ENCODE measurements at places on chromosomes 1 and 21.

DNA sequence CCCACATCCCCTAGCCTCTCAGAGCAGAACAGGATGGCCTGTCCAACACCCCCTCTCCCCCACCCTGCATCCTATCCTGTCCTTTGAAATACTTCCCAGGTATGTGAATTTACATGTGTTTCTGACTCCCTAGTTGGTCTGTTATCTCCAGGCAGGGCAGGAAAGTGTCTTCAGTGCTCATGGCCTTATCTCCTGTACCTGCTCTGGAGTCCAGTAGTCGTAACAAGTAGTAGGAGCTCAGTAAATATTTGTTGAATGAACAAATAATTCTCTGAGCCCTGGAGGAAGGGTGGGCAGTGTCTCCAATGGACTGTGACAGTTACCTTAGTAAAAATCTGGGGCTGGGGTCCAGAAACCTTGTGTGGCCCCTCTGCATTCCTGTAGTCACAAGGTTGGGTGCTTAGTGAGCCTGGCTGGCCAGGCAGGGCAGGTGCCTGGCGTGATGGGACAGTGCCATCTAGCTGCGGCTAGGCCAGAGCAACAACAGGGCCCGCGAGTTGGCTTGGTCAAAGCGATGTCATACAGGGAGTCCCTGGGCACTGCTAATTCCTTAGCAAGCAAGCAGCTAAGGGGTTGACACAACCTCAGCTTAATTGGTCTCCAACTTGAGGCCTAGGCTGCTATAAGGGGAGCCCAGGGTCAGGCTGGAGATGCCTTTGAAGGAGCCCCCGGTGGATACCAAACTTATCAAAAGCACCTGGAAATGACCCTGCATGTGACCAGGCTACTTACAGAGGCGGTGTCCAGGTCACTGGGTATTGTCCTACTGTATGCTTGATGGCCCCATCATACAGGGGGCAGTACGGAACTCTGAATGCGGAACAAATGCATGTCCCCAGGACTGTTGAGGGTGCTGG, 89.0 kb upstream of the PPM1J start:
- peak; percentile 91 for DNase-seq

DNA sequence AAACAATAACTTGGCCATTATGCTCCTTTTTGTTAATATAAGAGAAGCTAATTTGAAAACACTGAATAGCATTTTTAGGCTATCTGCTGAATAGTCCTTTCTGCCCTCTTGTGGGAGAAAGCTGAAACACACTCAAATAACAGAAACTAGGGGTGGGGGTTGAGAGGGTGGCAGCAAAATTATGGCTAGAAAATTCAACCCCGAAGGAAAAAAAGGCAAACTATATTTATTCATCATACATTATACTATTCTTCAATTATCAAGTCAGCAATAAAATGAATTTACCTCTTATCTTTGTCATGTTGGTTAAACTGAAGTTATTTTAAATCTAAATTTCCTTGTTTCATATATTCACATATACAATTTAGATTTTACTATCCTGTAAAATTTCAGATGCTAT, 255.9 kb downstream of the FAF1 start:
- peak; percentile 66 for DNase-seq

DNA sequence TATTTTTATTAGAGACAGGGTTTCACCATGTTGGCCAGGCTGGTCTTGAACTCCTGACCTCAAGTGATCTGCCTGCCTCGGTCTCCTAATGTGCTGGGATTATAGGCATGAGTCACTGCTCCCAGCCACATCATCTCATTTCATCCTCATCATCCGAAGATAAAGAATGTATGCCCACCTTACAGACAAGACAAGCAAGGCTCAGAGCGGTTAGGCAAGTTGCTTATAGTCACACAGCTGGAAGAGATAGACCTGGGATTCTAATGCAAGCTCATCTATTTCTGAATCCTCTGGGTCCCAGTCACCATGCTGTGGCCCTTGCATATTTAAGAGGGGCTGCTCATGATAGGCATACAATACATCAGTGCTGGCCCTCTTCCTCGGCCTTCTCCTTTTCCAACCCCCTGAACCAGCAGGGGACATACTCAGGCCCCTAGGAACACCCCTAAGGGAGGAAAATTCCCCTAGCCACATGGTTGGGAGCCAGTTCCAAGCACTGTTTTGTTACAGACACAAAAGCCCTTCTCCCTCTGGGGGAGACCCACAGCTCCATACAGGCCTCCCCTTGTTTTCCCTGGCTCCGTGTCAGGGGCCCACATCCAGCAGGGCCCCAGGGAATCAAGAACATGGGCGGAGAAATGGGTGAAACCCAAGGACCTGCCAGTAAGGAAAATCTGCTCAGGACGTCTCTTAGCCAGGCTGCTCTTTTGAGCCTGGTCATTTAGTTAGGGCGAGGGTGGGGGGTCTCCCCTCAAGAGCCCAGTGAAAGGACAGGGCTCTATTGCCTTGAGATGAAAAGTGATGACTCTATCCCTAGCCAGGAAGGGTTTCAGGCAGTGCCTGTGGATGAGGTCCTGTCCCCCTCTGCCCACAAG, 6.9 kb downstream of the CSRP1 start:
- no peak for DNase-seq

DNA sequence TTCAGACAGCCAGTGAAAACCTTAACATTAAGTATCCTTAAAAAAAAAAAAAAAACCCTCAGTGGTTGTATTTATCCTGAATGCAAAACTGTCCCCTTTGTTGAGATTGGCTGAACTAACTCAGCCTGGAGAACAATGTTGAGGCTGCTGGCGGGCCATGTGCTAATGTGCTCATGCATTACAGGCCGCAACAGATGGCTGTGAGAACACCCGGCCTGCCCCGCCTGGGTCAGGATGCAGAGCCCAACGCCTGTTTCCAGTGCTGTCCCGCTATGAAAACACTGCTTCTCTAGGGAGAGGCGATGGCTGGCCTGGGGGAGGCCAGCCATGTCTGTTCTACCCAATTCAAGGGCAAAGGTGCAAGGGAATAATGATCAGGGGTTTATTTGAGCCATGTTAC, 13.8 kb downstream of the OLIG2 start:
- no peak for DNase-seq

GRCh38 chr21:15077529-15078145, 12.8 kb upstream of the NRIP1 start:
- no peak for DNase-seq

DNA sequence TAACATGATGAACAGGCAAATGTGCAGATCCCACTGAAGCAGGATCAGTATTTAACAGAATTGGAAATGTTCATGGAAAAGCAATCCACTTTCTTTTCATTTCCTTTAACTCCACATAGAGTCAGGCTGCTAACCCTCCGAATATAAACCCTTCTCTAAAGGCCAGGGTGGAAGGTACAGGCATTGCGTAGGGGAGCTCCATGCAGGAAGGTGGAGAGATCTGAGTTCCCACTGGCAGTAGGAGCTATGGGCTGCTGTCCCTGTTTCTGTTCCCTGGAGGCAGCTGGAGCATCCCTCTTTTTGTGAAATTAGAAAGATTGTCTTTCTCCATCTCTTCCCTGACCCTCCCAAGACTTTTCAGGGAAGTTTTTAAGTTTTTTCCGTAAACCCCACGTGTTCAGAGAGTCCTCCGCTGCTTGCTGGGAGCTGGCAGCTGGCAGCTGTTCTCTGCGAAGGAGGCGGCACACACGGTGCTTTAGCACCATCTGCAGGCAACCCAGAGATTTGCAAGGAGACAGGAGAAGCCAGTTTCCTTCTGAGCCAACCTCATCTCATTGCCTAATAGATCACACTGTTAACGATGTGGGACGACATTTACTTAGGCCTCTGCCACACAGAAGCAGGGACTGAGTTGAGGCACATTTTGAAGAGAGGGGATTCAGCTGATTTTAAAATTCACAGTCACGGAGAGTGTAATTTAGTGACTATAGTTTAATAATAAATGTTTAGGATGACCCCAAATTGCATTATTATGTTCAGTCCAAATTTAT, 55.4 kb upstream of the HOOK1 start:
- peak; percentile 94 for DNase-seq

Data from AG20443 (cell line).